Stimulated activated CD4-positive, alpha-beta T cell treated with anti-CD3 and anti-CD28 coated beads, Interleukin-1b, Interleukin-23, amount 100 ng/mL, for 1 hour (primary cell): ENCODE measurements at places on chromosomes 11 and 22.

DNA sequence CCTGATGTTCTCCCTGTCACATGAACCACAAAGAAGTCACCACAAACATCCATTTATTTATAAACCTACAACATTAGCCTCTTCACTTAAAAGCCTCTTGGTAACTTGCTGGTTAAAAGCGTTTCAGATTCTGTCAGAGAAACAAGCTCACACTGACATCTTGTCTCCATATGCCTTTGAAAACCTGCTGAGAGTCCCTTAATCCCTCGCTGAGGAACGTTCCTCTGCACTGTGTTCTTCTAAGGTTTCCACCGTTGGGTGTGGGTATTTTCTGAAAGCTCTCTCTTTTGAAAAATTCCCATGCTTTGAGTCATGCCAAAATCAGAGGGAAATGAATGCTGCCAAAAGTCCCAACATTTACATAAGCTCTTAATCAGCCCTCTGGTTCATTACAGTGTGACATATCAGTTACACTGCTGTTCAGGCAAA, 149.8 kb downstream of the CCDC34 start:
- DNase-seq = no peak

GRCh38 chr11:14059491-14059890, 97.0 kb downstream of the SPON1 start:
- no peak for DNase-seq

DNA sequence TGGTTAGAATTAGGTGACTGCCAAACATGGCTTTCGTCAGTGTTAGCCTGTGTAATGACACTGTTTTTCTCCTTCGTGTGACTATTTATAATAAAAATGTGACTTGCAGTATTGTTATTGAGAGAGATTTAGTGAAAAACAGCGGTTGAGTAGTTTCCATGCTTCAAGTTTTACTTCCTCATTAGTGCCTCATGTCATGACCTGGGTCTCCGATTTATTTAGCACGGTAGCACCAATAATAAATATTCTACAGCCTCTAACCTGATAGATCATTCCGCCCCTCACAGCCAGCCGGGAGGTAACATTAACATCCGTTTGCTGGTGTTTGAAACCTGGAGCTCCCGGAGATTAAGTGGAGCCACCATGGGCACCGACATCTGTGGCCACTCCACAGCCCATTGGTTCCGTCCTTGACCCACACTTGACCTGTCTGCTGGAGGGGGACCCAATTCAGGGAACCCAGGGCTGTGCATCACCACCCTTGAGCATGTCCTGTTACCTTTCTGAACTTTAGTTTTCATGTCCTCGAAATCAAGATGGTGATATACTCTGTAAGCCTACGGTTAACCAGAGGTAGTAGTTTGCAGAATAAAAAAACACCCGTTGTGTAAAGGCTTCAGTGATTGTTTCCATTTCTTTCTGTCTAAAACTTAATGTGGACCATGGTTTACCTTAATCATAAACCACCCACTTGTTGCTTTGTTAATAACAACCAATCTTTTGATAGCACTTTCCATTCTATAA, 104.1 kb downstream of the ATXN10 start:
- no peak for DNase-seq

GRCh38 chr11:3111919-3112690, 53.0 kb downstream of the OSBPL5 start:
- DNase-seq = no peak

DNA sequence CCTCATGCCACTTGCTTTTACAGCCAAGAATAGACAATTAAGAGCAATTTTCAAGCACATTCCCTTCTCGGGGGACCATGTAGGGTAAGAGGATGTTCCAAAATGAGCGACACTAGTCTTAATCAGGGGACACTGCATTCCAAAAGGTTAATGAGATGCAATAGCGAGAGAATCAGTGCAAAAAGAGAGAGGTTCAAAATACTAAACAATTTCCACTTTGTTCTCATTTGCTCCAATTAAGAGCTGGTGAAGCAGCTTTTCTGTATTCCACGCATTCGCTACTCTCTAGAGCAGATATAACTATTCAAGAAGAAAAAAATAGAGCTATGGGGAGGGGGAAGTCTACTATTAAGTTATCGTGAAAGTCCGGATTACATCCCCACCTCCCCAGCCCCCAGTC, 811 bp downstream of the LRRC4C start:
- no peak for DNase-seq

DNA sequence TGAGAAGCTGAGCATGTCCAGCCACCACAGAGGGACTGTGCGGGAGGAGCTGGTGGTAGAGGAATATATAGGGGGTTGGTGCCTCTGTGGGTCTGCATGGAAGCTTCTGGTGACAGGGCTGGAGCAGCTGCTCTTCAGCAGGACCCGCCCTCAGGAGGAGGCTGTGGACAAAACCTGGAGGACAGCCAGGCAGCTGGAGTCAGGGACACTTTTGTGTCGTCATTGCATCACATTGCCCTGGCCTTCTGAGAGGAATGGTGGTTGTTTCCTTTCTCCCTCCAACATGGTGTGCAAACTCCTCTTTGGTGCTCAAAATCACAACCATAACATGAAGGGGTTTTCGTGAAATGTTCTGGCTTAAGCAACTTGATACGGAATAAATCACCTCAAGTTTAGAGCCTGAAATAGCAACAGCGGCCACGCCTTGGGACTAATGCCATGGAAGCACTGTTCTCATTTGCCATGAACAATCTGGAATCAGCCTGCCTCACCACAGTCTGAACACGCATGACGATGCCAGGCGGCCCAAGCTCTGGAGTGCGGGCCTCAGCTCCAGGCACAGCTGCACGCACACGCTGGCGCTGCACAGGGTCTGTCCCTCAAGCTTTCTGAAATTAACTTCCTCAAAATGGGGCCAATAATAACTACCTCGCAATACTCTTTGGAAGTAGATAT, 17.1 kb upstream of the CSRP3 start:
- no peak for DNase-seq

- DNase-seq = no peak
These were observed 9.9 kb downstream of the IL10RA start for GRCh38 chr11:117996058-117996457.

GRCh38 chr22:44941207-44941606, 68.6 kb downstream of the PHF21B start:
- no peak for DNase-seq

- no peak for DNase-seq
These were observed 4.1 kb downstream of the KCNQ1 start for GRCh38 chr11:2448661-2449547.

- DNase-seq = no peak
These were observed 178.7 kb downstream of the CADM1 start for GRCh38 chr11:115325523-115325922.

DNA sequence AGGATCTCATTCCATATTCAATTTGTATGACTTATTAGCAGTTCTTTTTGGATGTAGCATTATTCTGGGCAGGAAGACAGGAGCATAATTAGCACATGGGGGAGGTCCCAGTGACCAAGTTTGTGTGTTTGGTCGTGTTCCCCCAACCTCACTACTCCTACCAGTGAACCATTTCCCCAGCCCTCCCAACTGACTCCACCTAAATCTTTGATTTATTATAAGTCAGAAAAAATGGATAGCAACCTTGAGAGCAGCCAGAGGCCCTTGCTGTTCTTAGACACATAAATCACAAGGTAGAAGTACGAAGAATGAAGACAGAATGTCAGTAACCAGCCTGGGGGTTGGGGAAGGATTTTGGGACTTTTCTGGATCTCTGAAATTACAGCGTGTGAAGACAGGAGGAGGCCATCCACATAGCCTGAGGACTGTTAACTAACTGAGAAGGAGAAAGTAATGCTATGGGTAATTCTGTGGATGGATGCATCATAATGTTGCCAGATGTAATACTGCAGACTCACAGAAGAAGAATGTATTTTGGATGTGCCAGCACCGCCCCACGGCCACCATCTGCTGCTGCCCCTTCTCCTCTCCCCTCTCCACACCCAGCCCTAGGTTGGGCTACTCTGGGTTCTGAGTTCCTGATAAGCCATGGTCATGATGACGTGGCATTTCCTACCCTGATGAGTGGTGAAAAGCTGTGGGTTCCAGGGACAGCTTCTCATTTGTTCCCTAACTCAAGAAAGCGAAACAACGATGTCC, 124.3 kb upstream of the TTC12 start:
- DNase-seq = no peak

- no peak for DNase-seq
These were observed 61.7 kb downstream of the LARGE2 start for GRCh38 chr11:45984192-45984591.

DNA sequence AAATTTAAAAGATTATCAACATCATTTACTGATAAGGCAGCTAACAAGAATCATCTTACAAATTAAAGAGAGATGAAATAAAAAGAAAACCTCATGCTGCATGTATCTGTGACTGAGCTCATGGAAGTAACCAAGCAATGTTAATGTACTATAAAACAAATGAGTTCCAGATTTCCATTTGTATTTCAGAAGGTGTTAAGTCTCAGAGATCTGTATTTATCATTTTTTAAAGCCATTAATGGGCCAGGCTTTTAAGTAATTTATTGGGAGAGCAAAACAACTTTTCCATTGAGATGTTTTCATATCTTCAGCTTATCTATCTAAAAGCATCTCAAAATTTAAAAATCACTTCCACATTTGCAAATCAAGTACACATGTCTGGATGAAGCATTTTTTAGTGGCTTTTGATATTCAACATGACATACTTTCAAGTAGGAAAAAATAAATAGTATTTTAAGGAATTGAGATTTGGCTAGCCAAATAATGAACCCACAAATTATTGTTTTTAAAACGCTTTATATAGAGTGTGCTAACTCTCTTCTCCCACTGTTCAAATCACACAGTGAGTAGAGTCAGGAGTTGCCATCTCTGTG, 17.9 kb upstream of the BBOX1 start:
- no peak for DNase-seq

DNA sequence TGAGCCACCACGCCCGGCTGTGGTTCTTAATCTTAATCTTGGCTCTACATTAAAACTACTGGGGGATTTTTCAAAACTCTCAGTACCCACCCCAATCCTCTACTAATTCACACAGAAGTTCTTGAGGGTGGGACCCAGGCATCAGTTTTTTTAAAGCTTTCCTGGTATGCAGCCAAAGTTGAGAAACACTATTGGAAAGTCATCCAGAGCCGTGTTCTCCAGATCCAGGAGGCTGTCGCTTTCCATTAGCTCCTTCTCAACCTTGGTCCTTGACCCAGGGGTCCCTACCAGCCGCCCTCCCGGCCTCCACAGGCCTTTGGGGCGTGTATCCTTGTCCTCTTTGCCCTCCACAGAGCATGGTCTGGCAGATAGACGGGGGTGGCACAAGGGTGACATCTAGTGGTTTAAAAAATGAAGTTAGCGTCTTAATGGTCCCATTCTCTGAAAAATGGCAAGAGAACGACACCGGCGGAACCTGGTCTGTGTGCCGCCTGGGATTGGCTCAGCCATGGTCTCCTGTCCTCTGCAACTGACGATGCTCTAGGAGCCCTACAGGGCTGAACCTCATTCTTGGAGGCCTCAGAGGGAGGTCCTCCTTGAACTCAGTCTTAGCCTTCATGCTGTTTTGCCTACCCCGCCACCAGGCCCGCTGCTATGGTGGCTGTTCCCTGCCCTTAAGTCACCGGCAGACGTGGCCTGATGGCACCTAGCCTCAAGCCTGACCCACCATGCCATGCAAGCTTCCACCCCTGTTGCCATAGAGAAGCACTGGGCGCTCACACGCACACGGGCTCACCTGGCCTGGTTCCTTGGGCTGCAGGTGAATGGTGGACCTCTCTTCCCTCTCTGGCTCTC, 152.0 kb upstream of the SYN3 start:
- no peak for DNase-seq

GRCh38 chr11:112298535-112298934, 37.9 kb upstream of the PLET1 start:
- no peak for DNase-seq

GRCh38 chr22:50576806-50577696, 1.2 kb downstream of the CPT1B start:
- DNase-seq = no peak

- no peak for DNase-seq
These were observed 10.5 kb downstream of the ARL14EP start for GRCh38 chr11:30333405-30333804.

DNA sequence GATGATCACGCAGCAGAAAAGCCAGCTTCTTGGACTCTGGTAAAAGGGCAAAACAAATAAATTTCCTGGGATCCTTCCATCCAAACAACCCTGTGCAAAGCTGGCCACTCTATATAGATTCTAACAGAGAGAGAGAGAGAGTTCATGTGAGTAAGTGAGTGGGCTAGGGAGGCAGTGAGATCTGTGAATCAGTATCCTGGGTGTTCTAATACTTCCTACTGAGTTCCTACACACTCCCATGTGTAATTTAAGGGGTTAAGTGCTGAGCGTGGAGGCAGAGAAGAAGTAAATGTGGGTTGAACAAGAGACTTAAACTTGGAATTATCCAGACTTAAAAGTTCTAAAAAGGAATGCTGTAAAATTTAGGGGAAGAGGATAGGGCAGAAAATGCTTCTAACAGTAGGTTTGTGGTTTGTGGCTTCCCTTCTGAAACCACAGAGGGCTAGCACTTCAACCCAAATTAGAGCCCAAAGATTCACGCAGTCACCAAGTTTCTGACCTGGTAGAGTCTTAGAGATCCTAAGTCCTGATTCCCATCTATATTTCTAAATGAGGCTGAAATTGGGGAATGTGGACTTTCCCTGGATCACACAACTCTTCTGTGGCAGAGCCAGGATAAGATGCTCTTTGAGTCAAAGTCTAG, 413.9 kb downstream of the TENM4 start:
- DNase-seq = no peak

- DNase-seq = no peak
These were observed 64.1 kb downstream of the PRMT3 start for GRCh38 chr11:20451568-20451967.

DNA sequence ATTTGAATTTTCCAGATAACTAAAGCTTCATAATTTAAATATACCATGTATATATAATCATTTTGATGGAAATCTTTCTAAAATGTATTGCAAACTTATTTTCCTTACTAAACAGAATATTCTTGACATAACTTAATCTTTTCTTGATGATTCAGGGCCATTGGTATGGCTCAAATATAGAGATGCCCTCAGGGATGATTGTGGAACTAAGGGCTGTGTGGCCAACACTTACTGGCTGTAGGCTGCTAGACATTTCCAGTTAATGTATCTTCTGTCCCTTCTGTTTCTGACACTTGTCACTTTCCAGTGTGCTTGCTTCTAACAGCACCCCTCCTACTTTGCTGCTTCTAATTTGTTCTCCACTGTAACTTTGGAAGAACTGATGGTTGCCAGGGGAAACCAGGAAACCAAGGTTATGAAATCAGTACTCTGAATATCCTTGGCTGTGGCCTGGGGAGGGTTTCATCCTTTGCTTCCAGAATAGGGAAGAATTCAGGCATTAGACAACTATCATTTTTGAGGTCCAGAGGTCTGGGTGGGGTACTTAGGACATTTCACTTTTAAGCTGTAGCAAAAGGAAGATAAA, 697.2 kb downstream of the ETS1 start:
- no peak for DNase-seq

GRCh38 chr11:2761131-2762030, 61.6 kb upstream of the KCNQ1OT1 start:
- no peak for DNase-seq

GRCh38 chr11:27281276-27281675, 81.7 kb downstream of the CCDC34 start:
- DNase-seq = no peak

- no peak for DNase-seq
These were observed 4.2 kb upstream of the FAM118A start for GRCh38 chr22:45305456-45306075.

GRCh38 chr11:8341996-8342395, 78.3 kb upstream of the LMO1 start:
- DNase-seq = no peak

GRCh38 chr11:103652013-103652412, 384.4 kb upstream of the DDI1 start:
- no peak for DNase-seq

GRCh38 chr11:32034680-32035079, 56.2 kb upstream of the RCN1 start:
- DNase-seq = no peak
